Uterus (tissue), 4 donors: ENCODE measurements at places on chromosomes 6 and 20. TPM values are rescaled to one million over a fixed set of nuclear protein-coding genes. Genes with fewer than 3 reads are reported as not detected.

Gene IL17F
- total RNA-seq, result not detected

Gene CALHM4
- total RNA-seq, result not detected

Gene HSPA1A
- total RNA-seq, result 98.8 TPM

Gene THBS2
- total RNA-seq, result 95.6 TPM

Gene SAPCD1
- 4.4 TPM for total RNA-seq

Gene C20orf144
- not detected for total RNA-seq

Gene MYBL2
- not detected for total RNA-seq

Gene FAM217A
- not detected for total RNA-seq

Gene GNAS-AS1
- total RNA-seq, result 3.4 TPM

Gene ADGRF1
- total RNA-seq, result 0.35 TPM

Gene PDE10A
- total RNA-seq, result 17.6 TPM

Gene COL12A1
- total RNA-seq, result 423 TPM

Gene SMOC2
- total RNA-seq, result 110 TPM

Gene TBXT
- not detected for total RNA-seq

Gene LTV1
- total RNA-seq, result 5.4 TPM

Gene WFDC13
- total RNA-seq, result not detected
